H7 (cell line): ENCODE measurements at places on chromosomes 6 and 20.

DNA sequence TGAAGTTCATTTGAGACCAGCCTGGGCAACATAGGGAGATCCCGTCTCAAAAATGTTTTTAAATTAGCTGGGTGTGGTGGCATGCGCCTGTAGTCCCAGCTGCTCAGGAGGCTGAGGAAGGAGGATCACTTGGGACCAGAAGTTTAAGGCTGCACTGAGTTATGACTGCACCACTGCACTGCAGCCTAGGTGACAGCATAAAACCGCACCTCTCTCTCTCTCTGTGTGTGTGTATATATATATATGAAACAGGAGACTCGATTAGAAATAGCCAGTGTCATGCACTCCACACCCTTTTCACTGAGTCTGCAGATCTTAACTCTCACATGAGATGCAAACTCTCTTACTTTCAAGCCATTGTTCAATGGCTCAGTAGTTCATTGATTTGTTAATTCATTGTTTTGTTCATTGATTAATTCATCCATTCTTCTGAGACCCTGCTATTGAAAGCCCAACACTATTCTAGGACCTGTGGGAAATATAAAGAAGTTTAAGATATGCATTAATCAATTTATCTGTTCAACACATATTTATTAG lies 52.4 kb upstream of the MRPS10 start:
- DNase-seq = no peak

- no peak for DNase-seq
These were observed 13.2 kb upstream of the FRK start for GRCh38 chr6:116073765-116074440.

- no peak for DNase-seq
These were observed 347.3 kb downstream of the ESR1 start for GRCh38 chr6:152154559-152155356.

GRCh38 chr20:25090492-25091429 lies 8.8 kb upstream of the VSX1 start:
- DNase-seq = no peak

GRCh38 chr6:71236926-71237434 lies 51.6 kb upstream of the OGFRL1 start:
- DNase-seq = no peak

- no peak for DNase-seq
These were observed 9.0 kb upstream of the KCNQ2 start for GRCh38 chr20:63481503-63481902.

DNA sequence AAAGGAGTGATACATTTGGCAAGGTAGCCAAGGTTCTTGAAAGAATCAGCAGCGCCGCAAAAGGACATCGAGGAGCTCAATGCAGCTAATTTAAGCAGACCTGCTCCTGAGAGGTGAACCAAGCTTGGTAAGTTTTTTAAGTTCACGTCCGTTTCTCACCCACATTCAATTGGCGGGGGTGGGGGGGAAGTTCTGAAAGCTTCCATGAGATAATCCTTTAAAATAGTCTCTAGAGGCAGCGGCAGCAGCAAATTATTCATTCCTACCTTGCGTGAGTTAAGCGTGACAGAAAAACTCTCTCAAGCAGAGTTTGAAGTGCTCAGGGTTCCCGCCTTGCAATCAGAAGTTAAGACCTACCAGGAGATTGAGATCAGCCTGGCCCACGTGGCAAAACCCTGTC lies 97.3 kb upstream of the NHSL1 start:
- no peak for DNase-seq

DNA sequence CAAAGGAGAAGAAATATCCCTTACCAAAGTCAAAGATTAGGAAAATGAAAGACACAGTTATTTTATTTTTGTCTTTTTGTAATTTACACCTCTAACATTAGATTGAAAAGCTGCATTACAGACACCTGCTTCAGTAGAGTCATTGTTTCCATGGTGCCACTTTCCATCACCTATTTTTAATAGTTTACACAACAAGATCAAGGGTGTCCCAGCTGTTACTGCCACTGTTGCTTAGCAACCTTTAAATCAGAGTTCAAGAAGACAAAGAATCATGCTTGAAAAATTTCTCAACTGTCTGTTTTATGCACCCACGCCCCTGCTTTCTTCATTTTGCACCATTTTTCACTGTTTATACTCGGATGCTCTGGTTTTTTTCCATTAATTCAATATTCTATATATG lies 668.2 kb upstream of the GJE1 start:
- DNase-seq = no peak

GRCh38 chr6:125255201-125255600 lies 46.6 kb downstream of the HDDC2 start:
- DNase-seq = no peak

GRCh38 chr6:4210629-4211419 lies 75.4 kb upstream of the ECI2 start:
- peak; percentile 71 for DNase-seq

DNA sequence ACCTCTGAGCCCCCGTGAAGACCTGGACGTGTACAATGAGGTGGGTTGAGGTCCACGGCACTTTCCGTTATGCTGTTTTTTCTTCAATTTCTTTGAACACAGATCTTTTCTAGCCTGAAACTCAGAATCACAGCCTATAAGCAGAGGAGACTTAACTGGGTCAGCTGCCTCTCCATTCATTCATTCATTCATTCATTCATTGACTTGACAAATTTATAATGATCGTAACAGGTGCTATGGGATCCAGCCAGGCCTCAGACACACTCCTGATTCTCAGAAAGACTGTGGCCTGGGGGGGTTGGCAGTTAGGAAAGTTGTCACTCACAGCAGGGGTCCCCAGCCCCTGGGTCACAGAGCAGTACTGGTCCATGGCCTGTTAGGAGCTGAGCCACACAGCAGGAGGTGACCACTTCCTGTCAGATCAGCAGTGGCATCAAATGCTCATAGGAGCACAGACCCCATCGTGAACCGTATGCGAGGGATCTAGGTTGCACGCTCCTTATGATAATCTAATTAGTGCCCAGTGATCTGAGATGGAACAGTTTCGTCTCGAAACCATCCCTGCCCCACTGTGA lies 38.6 kb upstream of the IRF4 start:
- no peak for DNase-seq

- DNase-seq = no peak
These were observed 88.3 kb downstream of the FAM50B start for GRCh38 chr6:3937438-3937837.

DNA sequence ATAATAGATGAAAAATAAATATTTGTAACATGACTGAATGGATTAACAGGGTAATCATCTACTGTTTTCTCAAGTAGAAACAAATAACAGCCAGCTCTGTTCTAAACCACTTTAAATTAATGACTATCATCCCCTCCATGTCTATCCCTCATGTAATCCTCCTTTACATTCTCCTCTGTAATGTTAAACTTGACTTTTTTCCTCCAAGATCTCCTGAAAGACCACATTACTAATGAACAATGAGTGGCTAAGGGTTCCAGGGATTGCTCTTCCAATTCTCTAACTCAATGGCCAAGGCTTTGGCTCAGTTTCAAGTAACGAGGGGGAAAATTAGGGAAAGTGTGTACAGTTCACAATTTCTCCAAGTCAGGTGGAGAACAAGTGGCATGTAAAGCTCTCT lies 37.6 kb upstream of the FBXL4 start:
- DNase-seq = no peak

GRCh38 chr6:142702501-142703460 lies 242.2 kb downstream of the HIVEP2 start:
- DNase-seq = peak; percentile 9

- no peak for DNase-seq
These were observed 63.3 kb downstream of the MAP3K4 start for GRCh38 chr6:161054876-161055275.

DNA sequence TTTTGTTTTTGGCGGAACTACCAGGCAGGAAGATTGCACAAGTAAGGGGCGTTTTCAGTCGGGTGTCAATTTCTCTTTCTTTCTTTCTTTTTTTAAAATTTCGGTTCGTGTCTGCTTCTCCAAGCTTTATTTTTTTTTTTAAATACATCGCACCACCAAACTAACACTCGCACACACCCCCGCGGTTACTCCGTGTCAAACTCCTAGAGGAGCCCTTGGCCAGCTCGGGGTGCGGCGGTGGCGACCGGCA lies 338 bp downstream of the UTRN start:
- DNase-seq = no peak

GRCh38 chr6:81331526-81331925 lies 421.0 kb downstream of the TENT5A start:
- no peak for DNase-seq
